Stimulated activated CD4-positive, alpha-beta T cell treated with anti-CD3 and anti-CD28 coated beads, Interleukin-15, amount 100 ng/mL, for 48 hours (primary cell): ENCODE measurements at places on chromosomes 7 and 10.

DNA sequence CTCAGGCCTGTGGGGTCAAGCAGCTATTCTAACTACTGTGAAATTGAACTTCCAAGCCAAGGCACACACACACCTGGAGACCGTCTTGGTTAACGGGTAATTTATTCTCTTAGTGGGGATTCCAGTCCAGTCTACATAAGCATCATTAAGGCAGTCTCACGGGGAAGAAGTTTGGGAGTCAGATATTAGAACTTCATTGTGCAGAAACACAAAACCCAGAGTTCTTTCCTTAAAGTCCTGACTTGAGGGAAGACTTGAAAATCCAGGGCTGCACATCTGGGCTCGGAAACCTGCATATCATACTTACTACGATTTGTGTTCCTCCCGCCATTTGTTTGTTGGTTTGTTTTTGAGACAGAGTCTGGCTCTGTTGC lies 112.0 kb downstream of the PTPRN2 start:
- no peak for DNase-seq

- DNase-seq = no peak
These were observed 81.4 kb upstream of the FAM133B start for GRCh38 chr7:92671505-92672169.

DNA sequence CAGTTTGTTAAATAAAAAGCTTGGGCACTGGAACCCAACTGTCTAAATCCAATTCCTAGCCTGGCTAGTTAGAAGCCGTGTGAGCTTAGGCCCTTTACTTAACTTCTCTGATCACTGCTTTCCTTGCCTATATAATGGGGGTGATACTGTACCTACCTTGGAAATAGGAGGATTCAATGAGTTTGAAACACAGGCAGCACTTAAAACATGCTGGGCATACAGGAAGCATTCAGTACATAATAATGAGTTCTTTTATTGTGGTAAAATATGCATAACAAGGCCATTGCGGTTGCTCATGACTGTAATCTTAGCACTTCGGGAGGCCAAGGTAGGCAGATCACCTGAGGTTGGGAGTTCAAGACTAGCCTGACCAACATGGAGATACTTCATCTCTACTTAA lies 47.4 kb upstream of the SEPHS1 start:
- DNase-seq = no peak

DNA sequence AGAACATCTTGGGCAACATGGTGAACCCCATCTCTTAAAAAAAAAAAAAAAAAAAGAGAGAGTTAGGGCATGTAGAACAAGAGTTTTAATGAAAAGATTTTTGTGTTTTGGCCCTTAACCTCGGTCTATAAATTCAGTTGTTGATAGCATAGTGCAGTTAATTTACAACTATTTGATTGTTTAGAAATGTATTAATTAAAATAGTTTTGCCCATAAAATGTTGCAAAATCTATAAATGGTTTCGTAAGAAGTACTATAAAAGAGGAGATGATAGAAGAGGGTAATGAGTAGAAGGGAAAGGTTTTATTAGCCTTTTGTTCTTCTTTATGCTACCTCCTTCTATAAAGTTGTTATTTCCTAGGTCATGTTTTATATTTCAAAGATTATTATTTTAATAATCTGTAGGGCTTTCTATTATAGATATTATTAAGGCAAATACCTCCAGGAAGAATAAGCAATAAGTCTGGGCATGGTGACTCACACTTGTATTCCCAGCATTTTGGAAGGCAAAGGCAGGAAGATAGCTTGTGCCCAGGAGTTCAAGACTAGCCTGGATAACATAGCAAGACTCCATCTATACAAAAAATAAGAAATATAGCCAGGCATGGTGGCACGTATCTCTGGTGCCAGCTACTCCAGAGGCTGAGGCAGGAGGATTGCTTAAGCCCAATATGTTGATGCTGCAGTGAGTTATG lies 73.3 kb downstream of the MCU start:
- DNase-seq = no peak

- peak; percentile 75 for DNase-seq
These were observed 60.6 kb upstream of the TRIM8 start for GRCh38 chr10:102583435-102584417.

- DNase-seq = no peak
These were observed 115.4 kb upstream of the ADO start for GRCh38 chr10:62688971-62689700.

- DNase-seq = no peak
These were observed 60.7 kb downstream of the VCL start for GRCh38 chr10:74058658-74059057.

GRCh38 chr10:75395932-75396630 lies 5.5 kb downstream of the ZNF503 start:
- DNase-seq = no peak

DNA sequence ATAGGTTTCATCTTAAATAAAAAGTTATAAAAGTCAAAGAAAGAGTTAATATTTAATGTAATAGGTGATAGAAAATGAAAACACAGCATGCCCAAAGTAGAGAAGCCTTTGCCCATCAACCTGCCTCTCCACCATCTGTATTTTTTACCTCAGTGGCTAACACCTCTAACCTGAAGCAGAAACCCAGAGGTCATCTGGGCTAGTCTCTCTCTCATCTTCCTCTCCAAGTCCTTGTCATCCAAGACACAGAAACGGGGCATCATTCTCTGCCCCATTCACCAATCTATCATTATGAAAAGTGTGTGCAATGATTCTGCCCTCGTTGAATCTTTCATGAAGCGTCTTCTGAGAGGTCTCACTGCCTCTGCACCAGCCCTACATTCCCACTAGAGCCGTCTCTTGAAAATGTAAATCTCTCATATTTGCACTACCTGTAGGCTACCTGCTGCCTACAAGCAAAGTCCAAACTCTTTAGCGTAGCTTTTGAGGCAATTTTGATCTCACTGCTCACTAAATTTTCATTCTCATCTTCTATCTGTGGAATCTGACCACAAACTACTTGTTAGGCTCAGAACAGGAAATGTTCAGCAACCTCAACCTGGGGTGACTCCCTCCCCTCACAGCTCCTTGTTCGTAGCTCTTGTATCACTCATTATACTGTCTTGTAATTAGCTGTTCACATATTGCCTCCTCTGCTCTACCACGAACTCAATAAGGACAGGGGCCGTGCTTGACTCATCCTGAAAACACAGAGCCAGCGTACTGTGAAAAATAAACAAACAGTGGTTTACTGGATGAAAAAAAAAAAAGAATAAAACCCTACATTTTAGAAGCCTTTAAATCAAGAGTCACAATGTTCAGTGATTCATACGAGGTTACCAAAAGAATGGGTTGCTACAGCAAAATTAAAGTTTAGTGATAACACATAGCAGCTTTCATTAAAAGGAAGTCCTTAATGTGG lies 83.1 kb downstream of the CTNNA3 start:
- peak; percentile 41 for DNase-seq

- DNase-seq = no peak
These were observed 76.7 kb downstream of the ANK3 start for GRCh38 chr10:60312818-60313588.

GRCh38 chr7:39306016-39306570 lies 260.1 kb upstream of the YAE1 start:
- no peak for DNase-seq

GRCh38 chr10:12196531-12197211 lies 683 bp downstream of the CDC123 start:
- no peak for DNase-seq

- DNase-seq = no peak
These were observed 20.6 kb upstream of the AKR1C3 start for GRCh38 chr10:5073659-5074058.

DNA sequence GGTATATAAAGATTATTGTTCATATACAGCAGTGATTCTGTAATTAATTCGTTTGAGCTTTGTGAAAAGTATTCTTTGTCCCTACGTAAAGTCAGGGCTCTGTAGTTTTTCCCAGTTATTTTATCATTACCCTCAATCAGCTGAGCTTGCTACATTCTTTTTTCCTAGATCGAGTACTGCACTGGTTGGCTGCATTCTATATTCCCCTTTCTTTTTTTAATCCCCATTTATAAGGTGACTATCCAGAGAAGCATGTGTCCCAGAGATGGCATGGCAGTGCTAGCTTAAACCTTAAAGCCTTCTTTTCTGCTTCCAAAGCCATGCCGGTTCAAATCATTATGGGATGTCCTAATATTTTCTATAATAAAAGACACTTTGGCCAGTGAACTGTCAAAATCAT lies 230.1 kb upstream of the CELF2 start:
- DNase-seq = no peak

- no peak for DNase-seq
These were observed 3.2 kb downstream of the ABCC2 start for GRCh38 chr10:99785646-99786045.

DNA sequence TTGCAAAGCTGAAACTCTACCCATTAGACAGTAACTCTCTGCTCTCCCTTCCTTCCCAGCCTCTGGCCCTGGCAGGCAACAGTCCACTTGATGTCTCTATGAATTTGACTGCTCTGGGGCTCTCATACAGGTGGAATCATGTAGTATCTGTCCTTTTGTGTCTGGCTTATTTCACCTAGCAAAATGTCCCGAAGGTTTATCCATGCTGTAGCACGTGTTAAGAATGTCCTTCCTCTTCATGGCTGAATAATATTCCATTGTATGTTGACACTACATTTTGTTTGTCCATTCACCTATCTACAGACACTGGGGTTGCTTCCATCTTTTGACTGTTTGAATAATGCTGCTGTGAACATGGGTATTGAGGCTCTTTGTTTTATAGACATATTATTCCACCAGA lies 128.9 kb downstream of the EGFR start:
- DNase-seq = no peak

- DNase-seq = no peak
These were observed 85.7 kb upstream of the BET1 start for GRCh38 chr7:94089806-94090205.

DNA sequence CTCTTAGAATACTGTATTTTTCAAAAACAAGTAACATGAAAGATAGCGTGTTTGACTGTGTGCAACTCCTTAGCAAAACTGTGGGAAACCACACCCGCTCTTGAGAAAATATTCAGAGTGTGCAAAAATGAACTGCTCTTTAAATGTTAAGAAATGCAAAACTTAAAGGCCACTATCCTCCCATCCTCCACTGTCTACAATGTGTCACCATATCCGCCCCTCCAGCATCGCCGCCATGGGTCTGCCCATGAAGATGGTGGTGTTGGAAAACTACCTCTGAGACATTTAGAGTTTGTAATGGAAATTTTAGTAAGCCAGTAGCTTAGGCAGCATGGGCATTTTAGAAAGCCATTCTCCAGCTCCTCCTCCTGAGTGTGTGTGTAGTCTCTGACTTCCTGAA lies 20.1 kb upstream of the NMT2 start:
- DNase-seq = no peak

GRCh38 chr7:79615466-79615865 lies 162.0 kb upstream of the MAGI2 start:
- DNase-seq = no peak

DNA sequence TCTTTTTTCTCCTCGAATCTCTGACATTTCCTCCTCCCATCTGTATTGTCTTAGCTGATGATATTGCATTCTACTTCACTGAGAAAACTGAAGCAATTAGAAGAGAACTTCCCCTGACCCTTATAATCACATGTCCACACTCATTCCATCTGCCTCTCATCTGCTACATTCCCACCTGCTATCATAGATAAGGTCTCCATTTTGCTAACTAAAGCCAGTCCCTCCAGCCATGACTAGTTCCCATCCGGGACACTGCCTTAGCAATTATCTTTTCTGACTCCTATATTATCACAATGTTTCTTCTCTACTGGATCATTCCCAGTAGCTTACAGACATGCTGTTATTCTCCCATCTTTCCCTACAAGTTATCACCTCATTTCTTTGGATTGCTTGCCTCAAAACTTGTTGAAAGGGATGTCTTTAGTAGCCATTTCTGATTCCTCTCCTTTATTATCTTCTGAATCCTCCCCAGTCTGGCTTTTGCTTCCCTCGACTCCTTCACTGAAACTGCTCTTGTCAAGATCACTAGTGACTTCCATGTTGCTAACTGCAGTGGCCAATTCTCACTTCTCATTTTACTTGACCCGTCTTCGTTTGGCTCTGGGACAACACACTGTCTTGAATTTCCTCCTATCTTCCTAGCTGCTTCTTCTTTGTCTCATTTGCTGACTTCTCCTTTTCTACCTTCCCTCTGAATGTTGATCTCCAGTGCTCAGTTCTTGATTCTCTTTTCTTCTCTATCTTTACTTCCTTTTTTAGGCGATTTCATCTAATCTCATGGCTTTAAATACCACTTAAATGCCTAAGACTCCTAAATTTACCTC lies 35.9 kb downstream of the FZD1 start:
- no peak for DNase-seq
